ENCODE measurements at places on chromosomes 1 and 21.

GRCh38 chr1:37034121-37035013 lies at the start of gene GRIK3:
Gene GRIK3, minus strand, starts transcription at chr1:37034515. Its CDS starts 407 bp downstream, at chr1:37034108.
- DNase-seq = no peak

- DNase-seq = no peak
Observed at GRCh38 chr1:15188678-15189077, 35.1 kb downstream of the TMEM51 start.

DNA sequence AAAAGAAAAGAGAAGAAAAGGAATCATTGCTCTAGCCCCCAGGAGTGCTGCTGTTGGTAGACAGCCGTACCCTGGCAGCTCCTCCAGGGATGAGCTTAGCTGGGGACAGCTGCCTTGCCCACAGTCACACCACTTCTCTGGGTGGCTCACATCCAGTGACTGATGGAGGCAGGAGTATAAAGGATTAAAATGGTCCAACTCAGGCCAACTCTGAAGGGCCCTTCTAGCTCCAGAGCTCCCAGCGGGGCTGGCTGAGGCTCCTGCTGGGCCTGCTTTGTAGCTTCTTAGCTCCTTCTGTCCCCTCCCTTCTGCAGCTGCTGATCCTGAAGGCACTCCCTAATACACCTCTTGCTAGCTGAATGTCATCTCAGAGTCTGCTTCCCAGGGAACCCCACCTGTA lies 4.4 kb downstream of the CITED4 start:
- DNase-seq = no peak

- DNase-seq = no peak
Observed at GRCh38 chr1:62722796-62723195, 34.6 kb upstream of the DOCK7 start.

DNA sequence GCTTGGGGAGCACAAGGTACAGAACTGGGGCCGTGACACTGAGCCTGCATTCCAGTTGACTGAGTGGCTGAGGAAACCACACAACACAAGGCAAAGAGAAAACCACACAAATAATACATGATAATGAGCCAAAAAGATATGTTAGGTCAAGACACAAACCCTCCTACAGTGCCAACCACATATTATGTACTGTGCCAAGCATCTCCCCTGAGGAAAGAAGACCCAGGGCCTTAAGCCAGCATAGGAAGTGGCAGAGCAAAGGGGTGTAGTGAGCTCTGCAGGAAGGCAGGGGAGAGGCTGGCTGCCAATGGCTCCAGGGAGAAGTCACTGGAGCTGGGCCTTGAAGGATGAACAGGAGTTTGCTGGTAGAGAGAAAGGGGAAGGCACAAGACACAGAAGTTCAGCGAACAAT lies 28.2 kb downstream of the CTNNBIP1 start:
- peak; percentile 45 for DNase-seq

GRCh38 chr1:41658431-41659158 lies 174.1 kb upstream of the EDN2 start:
- no peak for DNase-seq

GRCh38 chr1:165894591-165894990 lies 67.2 kb downstream of the UCK2 start:
- no peak for DNase-seq

GRCh38 chr1:1358433-1359271 lies at the start of gene MXRA8:
Gene MXRA8, minus strand, starts transcription at chr1:1358555. Its CDS starts 51 bp downstream, at chr1:1358504.
- peak; percentile 92 for DNase-seq

- no peak for DNase-seq
Observed at GRCh38 chr1:2290171-2290578, 62.1 kb downstream of the SKI start.

DNA sequence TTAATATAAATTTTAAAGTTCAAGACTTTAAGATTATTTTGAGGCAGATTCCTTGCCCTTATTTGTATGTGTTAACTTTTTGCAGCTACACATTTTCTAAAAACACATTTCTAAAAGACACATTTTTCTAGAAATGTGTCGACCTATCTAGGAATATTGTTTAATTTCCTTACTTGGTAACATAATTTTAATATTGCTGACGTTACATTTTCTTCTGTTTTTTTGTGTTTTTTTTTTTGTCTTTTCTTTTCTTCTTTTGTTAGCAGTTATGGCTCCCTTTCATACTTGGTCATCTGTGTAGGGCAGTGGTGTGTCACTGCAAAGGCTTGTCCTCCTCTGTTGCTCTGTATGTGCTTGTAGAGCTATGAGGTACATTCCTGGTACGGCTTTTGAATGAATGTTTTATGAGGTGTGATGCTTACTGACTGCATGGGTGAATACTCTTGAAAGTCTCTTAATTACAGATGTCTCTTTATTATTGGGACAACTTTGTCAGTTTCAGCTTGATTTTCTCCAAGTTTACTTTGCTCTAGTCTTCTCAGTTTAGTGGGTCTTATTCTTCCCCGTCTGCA lies 30.1 kb downstream of the LRRC8D start:
- peak; percentile 16 for DNase-seq

DNA sequence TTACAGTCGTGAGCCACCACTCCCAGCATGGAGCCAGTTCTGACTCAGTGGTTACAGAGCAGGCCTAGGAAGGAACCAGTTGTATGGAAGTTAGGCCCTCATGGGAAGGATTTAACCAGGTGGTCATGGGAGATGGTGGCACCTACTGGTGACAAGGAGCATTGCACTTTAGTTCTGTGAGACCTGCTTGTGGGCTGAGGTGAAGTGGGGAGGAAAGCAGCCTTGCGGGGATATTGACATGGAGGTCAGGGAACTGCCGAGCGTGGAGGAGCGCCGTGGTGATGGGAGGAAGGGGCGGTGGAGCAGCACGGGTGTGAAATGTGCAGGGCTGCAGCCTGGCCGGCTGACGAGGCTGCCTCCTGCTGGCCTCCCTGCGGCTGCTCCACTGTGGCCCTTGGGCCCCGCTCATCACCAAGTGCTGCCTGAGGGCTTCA lies 100.4 kb downstream of the GALNT2 start:
- DNase-seq = peak; percentile 32

- DNase-seq = no peak
Observed at GRCh38 chr1:181918880-181919525, 142.5 kb downstream of the ZNF648 start.

GRCh38 chr1:6244401-6245049 lies 546 bp downstream of the HES3 start:
- DNase-seq = no peak

- DNase-seq = peak; percentile 45
Observed at GRCh38 chr1:204520834-204521709, 4.9 kb downstream of the MDM4 start.

- no peak for DNase-seq
Observed at GRCh38 chr1:161261261-161262235, 3.0 kb downstream of the PCP4L1 start.

GRCh38 chr21:34615487-34615814 lies 538 bp upstream of the RCAN1 start:
- no peak for DNase-seq

GRCh38 chr1:109687641-109688499 lies at the start of gene GSTM1:
Gene GSTM1, plus strand, starts transcription at chr1:109687817. Its CDS starts 57 bp downstream, at chr1:109687874.
- peak; percentile 75 for DNase-seq

GRCh38 chr1:920010-920409 lies 3.7 kb upstream of the SAMD11 start:
- no peak for DNase-seq

GRCh38 chr1:53579221-53580008 lies 120.2 kb downstream of the DMRTB1 start:
- DNase-seq = no peak

DNA sequence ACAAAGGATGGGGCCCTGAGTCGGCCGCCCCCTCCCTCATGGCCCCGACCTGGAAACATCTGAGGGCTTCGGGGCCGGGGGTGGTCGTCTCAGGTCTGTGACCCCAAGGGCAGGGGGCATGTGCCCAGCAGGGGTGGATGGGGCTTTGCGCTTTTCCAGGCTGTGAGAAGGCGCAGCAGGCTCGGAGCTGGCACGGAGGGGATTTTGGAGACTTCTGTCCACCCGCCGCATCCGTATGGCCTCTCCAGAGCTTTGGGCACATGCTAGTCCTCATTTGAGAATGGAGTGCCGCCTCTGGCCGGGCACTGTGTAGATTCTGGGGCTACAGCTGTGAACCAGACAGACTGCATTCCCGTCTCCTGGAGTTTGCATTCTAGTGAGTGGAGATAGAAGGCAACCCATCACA lies 66.1 kb upstream of the WNT4 start:
- no peak for DNase-seq

- no peak for DNase-seq
Observed at GRCh38 chr1:35886577-35887431, 3.8 kb downstream of the AGO1 start.

GRCh38 chr1:23444104-23444533 lies 19.6 kb upstream of the TCEA3 start:
- peak; percentile 72 for DNase-seq

DNA sequence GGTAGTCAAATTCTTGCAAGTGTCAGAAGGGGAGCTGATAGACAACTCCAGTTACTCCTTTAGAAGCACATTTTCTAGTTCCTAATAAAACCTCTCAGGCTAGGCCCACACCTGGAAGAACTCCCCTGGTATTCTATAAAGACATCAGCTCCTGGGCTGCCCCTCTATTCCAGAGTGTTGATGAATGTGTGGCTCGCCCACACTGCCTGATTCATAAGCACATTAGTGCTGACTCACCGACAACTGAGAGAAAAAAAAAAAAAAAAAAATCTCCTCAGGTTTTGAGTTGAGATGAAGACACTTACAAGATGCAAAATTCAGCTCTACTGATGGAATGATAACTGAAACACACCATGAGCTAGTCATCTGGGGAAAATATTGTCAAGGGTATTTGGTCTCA lies 188.1 kb downstream of the TNR start:
- peak; percentile 9 for DNase-seq

DNA sequence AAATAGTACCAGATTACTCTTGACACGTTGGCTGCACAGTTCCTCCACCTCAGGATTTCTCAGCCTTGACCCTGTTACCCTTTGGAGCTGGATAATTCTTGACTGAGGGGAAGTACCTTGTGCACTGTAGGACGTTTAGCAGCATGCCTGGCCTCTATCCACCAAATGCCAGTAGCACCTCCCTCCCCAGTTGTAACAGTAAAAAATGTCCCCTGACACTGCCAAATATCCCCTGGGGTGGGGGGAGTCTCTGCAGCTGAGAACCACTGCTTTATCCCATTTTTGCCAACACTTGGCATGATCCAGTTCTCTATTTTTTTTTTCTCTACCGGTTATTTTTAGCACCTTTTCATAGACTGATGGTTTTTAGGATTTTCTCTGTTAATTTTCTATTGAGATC lies 34.0 kb downstream of the C1orf198 start:
- DNase-seq = no peak

DNA sequence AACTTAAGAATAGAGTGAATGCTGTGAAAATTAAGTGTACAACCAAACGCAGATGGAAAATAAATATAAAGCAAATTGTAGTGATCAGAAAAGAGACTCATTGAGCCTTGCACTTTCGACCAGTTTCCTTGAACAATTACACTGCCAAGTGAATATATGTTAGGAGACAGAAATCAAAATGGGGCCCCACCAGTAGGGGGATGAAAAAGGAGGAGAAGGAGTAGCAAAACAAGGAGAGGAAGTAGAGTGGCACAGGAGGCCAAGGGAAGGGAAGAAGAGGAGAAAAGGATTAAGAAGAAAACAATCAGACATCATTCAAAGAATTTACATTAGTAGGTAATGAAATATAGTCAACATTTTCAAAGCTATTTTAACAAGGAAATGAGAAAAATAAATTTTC lies 1770.6 kb downstream of the PLA2G4A start:
- DNase-seq = no peak

GRCh38 chr1:245687636-245688535 lies 533.1 kb downstream of the KIF26B start:
- DNase-seq = no peak

GRCh38 chr21:40575976-40576375 lies 271.0 kb downstream of the DSCAM start:
- peak; percentile 44 for DNase-seq

GRCh38 chr21:36710729-36711048 lies 11.8 kb downstream of the SIM2 start:
- no peak for DNase-seq

DNA sequence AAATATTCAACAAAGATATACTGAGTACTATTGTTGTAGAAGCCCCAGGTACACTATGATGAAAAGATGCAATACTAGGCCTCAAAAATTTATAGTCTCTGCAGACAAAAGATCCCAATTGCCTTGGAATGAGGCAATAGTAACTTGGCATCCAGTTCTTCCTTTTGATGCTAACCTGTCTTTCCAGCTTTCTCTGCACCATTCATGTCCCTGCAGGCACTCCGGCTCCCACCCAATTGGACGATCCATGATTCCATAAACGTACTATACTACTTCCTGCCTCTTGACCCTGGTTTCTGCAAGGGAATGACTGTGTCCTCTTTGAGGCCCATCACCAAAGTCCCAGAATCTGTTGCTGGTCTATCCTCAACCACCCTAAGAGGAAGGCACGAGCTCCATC lies 8.0 kb upstream of the TAGLN2 start:
- no peak for DNase-seq

- no peak for DNase-seq
Observed at GRCh38 chr21:35829067-35829466, 231.3 kb downstream of the SETD4 start.
